ENCODE measurements at places on chromosomes 11 and 22. TPM values are rescaled to one million over a fixed set of nuclear protein-coding genes. Genes with fewer than 3 reads are reported as not detected.

DNA sequence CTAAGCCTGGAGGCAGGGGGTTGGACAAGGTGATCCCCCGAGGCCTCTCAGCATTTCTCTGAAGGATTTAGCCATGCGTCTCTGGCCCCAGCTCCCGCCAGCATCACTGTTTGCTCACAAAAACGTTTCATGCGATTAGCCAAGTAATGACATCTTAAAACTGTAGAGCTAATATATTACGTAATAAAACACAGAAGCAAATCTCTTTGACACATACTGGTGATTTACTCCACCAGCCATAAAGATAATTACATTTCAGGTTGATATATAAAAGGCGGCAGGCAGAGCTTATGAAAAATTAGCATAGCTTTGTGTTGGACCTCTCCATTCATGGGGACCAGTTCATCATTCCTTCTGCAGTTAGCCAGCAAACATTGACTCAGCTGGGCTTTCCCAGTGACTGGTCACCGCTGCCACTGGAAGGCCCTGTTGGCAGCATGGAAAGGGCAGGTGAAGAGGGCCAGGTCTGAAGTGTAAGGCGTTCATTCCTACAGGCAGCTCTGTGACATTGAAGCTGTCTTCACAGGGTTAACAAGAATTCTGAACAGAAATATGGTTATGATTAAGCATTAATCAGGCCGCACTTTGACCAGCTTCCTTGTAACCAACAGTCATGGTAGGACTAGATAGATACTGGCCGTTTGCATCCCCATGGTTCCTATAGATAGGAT lies 150.3 kb downstream of the NECTIN1 start:
- H3K27ac ChIP-seq: no peak overlapping the region
- H3K27me3 ChIP-seq: no peaks in the 10 kb centered on the region
- peaks cover 4% of the 10 kb centered on the region for H3K4me1 ChIP-seq
- no peak overlapping the region for H3K4me3 ChIP-seq
- DNase-seq: no peak

RAC2 gene
- total RNA-seq: not detected

ANO1 gene
- not detected for total RNA-seq

IGLL1 gene
- total RNA-seq: not detected

SUSD2 gene
- 0.66 TPM for total RNA-seq

DNA sequence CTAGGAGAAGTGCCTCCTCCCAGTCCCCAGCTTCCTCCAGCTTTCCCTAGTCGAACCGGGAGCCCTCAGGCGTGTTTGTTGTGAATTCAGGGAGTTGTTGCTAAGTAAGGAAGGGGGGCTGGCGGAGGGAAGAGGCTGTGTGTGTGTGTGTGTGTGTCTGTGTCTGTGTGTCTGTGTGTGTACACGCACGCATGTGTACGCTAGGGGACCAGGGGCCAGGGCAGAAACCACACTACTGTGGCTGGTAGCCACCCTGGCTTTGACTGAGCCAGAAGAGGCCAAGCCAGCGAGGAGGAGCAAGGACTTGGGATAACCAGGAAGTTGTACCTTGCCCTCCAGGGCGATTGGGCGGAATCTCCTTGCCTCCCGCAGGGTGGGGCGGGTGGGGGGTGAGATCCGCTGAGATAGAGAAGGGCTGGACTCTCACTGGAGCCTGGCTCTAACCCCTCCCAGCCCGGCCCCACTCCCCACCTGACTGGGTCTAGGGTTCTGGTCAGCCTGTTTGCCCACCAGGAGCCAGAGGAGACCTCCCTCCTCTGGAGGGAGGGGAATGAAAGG lies 7.5 kb downstream of the BCL9L start:
- peak overlapping the region; percentile 80 for H3K4me3 ChIP-seq
- peak overlapping the region; percentile 97 for H3K27ac ChIP-seq
- DNase-seq: no peak
- no peaks in the 10 kb centered on the region for H3K27me3 ChIP-seq
- no peaks in the 10 kb centered on the region for H3K36me3 ChIP-seq
- H3K4me1 ChIP-seq: peaks cover 77% of the 10 kb centered on the region

- H3K27ac ChIP-seq: no peak overlapping the region
- peaks cover 40% of the 10 kb centered on the region for H3K4me1 ChIP-seq
- DNase-seq: no peak
- H3K4me3 ChIP-seq: peak overlapping the region; percentile 65
- peaks cover 3% of the 10 kb centered on the region for H3K27me3 ChIP-seq
These were observed 3.4 kb downstream of the ZNF195 start for GRCh38 chr11:3375552-3375951.

DNA sequence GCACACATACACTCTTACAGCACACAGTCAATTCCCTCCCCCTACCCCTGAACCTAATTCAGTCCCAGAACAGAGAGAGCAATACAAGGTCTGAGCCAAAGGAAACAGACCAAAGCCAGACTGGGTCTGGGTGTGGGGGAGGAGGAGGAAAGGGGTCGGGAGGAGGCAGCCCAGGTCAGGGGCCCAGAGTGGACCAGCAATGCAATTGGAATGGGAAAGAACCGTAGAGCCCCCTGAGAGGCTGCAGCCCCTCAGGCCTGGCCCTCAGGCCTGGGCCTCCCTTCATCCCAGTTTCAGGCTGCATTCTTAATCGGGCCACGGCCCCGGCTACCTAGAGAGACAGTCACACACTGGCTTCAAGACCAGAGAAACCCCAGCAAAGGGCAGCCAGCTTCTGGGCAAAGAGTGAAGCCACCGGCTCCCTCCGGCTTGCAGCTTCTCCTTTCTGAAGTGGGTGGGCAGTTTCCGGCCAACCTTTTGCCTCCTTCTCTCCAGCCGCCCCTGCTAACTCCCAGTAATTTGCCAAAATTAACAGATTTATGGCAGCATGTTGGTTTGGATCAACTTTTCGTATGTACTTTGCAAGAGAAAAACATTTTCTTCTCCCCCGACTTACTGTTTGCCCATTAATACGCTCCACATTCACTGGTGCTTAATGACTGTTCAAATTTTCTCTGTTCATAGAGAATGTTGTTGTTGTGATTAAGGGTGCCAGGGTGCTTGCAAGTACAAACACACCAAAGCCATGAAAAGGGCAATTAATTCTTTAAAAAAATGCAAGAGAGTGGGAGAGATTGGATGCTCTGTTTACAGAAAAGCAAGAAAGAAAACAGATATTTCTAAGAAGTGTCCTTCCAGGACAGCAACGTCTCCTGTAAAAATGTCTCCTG lies 488.3 kb downstream of the MN1 start:
- DNase-seq: peak; percentile 20
- H3K4me3 ChIP-seq: no peak overlapping the region
- H3K27ac ChIP-seq: no peak overlapping the region
- no peaks in the 10 kb centered on the region for H3K36me3 ChIP-seq
- peaks cover 34% of the 10 kb centered on the region for H3K4me1 ChIP-seq

C11orf52 gene
- not detected for total RNA-seq

GRCh38 chr11:12402025-12402424 lies 24.7 kb downstream of the PARVA start:
- H3K27me3 ChIP-seq: no peaks in the 10 kb centered on the region
- H3K27ac ChIP-seq: no peak overlapping the region
- no peak for DNase-seq
- H3K4me1 ChIP-seq: no peaks in the 10 kb centered on the region
- H3K4me3 ChIP-seq: no peak overlapping the region

- peak; percentile 64 for DNase-seq
- H3K36me3 ChIP-seq: no peaks in the 10 kb centered on the region
- H3K4me3 ChIP-seq: peak overlapping the region; percentile 90
These were observed 2.3 kb upstream of the RAD9A start for GRCh38 chr11:67389477-67389876.

DNA sequence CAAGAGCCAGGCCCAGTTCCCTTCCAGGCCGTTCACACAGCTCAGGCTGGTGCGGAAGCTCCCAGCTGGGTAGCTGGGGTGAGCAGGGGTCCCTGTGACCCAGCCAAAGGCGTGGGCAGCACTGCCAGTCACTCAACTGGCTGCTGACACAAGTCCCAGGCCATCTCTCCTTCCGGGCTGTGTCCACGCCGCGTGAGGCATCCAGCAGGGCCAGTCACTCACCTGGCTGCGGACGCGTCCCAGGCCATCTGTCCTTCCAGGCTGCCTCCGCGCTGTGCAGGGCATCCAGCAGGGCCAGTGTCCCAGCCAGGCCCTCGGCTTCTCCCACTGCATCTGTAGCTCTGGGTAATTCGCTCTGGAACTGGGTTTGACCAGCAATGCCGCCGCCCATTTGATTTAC lies 184.2 kb downstream of the BRD1 start:
- H3K27ac ChIP-seq: no peak overlapping the region
- H3K4me3 ChIP-seq: no peak overlapping the region
- H3K27me3 ChIP-seq: peaks cover 18% of the 10 kb centered on the region
- DNase-seq: no peak

DEPDC5 gene
- total RNA-seq: 39.5 TPM

SNX15 gene
- total RNA-seq: 31.7 TPM

DNA sequence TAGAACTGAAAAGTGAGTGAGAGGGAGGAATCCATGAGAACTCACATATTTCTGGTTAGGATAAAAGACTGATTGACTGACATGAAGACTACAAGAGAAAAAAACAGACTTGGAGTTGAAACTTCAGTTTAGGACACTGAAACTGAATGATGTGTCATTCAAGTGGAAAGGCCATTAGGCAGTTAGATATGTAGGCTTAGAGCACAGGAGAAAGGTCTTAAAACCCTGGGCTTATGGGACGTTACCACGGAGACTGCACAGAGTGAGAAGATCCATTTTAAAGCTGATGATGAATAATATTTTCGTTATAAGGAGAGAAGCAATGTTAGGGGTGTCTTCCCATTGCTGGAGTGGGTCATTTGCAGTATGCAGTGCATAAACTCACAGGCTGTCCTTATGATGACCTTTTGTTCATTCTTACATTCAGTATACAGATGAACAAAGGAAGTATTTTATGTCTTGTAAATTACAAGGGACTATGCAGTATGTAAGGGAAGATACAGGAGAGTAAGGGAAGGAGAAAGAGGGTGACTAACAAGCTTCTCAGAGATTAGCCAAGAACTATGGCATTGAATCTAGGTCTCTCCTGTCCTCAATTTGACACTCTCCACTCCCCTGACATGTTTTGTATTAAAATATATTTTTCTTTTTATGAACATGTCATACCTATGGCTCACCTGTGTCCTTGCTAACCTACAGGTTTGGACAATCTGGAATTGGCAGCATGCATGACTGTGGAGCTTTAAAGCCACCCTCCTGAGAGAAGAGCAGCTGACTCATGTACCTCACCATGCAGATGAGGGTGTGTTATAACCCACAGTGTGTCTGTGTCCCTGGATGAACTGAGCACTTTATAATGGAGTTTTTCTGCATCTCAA lies 63.7 kb downstream of the MAML2 start:
- H3K4me3 ChIP-seq: no peak overlapping the region
- peaks cover 36% of the 10 kb centered on the region for H3K4me1 ChIP-seq
- H3K27me3 ChIP-seq: no peaks in the 10 kb centered on the region
- peaks cover 1% of the 10 kb centered on the region for H3K36me3 ChIP-seq
- DNase-seq: no peak
